ENCODE measurements at places on chromosomes 1 and 21.

GRCh38 chr1:38347446-38348175 lies 301.0 kb upstream of the POU3F1 start:
- no peak for DNase-seq

- DNase-seq = no peak
Observed at GRCh38 chr1:183975651-183976050, 61.9 kb downstream of the COLGALT2 start.

GRCh38 chr1:168202941-168203654 lies 22.7 kb upstream of the SFT2D2 start:
- no peak for DNase-seq

- DNase-seq = no peak
Observed at GRCh38 chr1:155131285-155131684, 3.6 kb downstream of the EFNA1 start.

DNA sequence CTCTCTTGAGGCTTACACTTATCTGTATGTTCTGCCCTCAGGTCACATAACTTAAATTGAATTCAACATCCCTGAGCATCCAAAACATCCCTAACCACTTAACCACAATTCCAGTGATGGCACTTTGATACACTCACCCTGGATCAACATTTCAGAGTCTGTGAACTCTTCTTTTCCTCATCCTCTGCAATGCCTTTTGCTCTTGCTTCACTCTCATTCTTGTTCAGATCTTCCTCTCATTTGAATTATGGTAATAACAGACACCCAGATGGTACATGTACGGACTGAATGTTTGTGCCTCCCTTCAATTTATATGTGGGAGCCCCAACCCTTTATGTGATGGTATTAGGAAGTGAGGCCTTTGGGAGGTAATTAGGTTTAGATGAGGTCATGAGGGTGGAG lies 33.4 kb downstream of the PTGER3 start:
- no peak for DNase-seq

DNA sequence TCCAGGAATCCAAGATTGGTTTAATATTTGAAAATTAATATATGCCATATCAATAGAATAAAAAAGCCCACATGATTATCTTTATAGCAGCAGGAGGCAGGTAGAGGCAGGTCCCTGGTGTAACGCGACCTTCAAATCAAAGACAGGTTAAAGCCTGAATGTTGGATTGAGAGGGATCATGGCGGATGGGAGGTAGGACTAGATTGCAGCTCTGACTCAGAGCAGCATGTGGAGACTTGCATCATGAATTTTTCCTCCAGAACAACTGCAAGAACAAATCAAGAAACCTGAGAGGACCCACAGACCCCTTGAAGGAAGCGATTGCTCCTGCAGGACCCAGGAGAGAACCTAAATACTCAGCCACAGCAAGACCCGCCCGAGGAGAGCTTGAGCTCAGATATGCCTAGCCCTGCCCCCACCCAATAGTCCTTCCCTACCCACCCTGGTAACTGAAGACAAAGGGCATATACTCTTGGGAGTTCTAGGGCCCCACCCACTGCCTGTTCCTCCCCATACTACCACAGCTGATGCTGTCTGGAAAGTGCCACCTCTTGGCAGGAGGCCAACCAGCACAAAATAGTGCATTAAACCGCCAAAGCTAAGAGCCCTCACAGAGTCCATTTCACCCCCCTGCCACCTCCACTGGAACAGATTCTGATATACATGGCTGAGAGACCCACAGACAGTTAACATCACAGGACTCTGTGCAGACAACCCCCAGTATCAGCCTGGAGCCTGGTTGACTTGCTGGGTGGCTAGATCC lies 19.5 kb downstream of the S100B start:
- DNase-seq = no peak

- no peak for DNase-seq
Observed at GRCh38 chr1:55714230-55714629, 499.1 kb upstream of the USP24 start.

- DNase-seq = no peak
Observed at GRCh38 chr1:36344395-36344680, 20.9 kb upstream of the EVA1B start.

GRCh38 chr1:222077206-222077605 lies 335.3 kb upstream of the DUSP10 start:
- DNase-seq = no peak

DNA sequence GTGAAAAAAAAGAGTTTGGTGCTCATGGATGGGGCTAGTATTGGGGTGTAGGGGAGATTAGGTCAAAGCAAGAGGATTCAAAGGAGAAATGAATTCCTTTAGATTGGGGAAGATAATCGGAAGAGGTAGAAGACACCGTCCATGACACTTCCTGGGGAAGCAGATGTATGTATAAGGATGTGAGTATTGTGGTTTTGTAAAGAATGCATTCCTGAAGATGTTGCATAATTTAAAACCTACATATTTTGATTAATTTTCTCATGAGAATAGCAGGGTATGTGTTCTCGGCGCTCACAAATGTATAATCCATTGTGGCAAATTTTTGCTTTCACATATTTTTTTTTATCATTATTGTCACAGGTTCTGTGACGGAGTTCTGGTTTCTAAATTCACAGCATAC lies 5.5 kb upstream of the LGALS8 start:
- DNase-seq = no peak

DNA sequence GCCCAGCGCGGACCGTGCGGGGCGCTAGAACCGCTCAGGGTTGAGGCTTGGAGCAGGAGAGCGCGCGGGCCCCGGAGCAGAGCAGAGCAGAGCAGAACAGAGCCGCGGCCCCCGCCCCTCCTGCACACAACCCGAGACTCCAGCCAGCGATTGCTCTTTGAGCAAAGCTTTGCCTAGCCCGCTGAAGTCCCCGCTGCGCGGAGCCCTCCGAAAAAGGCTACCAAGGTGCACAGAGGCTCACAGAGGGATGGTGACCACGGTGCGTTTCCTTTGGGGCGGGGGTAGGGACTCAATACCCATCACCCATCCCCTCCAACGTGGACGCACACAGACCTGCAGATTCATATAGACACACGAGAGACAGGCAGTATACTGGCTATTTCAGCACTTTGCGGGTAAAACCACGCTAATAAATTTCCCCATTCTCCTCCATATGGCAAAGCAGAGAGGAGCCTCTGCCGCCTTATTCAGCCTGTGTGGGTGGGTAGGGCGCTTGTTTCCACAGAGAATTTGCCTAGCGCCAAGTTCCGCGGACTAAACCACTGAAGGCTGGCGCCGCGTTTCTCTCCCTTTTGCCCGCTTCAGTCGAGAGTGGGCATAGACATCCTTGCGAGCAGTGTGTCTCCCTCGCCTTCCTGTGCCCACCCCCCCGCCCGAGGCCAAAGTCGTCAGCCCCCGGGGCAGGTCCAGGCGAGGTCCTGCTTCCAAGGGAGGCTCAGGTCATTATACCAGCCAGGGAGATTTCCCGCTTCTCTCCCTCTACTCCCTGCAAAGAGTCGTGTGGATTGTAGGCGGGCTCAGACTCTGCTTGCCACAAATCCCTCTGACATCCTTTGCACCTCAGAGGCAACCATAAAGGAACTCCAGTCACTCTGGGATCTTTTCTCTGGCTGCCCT lies 8.5 kb downstream of the HLX start:
- DNase-seq = no peak

DNA sequence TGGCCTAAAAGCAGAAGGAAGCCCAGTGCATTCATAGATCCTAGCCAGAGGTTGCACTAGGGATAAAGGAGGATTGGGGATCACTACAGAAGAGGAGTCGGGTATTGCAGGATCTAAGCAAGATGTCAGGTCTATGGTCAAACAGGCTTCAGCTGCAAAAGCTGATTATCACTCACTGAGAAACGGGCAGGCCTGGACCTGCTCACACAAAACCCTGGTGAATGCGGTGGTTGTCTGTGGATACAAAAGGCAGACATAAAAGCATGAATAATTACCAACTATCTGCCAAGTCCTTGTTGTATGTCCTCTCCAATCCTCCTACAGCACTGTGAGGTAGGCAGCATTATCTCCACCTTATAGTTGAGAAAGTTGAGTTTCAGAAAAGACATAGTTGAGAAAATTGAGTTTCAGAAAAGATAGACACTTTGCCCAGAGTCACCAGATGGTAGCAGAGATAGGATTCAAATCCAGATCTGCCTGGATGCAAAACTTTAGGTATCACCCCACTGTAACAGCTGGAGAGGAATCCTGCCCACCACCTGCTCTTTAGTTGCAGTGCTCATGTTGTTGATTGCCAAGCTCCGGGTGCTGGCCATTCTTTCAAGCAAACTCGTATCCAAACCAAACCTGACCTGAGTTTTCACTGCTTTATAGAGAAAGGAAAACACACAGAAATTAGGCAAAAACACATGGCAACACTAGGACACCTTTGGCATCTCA lies 49.6 kb upstream of the HOOK1 start:
- no peak for DNase-seq

DNA sequence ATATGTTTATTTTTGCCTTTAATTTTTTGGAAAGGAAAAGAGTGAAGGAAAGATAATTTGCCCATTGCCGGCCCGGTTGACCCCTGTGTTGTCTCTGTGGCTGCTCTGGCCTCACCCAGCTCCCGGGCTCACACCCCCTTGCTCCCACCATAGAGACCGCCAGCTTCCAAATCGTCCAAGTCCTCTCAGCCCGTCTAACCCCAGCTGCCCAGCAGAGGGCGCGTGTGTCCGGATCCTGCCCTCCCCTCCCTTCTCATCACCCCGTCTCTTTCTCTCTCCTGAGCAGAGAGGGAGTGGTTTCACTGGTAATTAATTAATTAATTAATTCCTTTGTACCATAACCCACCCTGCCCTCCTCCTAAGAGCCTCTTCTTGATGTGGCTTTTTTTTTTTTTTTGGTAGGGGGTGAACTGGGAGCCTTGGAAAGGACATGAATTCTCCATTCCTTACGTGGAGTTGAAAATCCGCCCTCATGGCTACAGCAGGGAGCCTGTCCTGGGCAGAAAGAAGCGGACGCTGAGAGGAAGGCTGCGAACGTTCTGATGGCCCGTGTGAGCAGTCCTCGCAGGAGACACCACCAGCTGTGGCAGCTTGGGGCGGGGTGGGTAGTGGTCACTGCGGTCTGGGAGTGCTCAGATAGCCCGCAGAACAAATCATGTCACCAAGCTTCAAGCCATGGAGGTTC lies 45.9 kb downstream of the KIAA0040 start:
- DNase-seq = no peak

DNA sequence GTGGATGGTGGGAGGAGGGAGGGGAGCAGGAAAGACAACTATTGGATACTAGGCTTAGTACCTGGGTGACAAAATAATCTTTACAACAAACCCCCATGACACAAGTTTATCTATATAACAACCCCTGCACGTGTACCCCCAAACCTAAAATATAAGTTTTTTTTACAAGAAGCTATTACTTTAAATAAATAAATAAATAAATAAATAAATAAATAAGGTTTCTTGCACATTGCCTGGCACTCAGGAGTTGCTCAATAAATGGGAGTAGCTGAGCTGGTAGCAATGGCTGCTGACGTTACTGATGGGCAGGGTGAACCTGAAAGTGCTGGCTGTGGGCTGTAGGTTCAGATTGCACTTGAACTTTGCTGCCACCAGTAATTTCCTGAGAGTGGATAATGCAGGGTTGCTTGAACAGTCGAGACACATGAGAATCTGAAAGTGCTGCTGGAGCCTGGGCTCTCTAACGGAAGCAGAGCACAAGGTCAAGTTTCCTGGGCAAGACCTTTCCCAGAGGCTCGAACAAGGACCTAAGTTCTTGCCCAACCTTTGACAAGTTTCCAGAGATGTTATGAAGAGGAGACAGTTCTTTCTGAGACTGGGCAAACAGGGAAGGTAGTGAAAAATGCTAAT lies 14.8 kb upstream of the KCNE2 start:
- no peak for DNase-seq

DNA sequence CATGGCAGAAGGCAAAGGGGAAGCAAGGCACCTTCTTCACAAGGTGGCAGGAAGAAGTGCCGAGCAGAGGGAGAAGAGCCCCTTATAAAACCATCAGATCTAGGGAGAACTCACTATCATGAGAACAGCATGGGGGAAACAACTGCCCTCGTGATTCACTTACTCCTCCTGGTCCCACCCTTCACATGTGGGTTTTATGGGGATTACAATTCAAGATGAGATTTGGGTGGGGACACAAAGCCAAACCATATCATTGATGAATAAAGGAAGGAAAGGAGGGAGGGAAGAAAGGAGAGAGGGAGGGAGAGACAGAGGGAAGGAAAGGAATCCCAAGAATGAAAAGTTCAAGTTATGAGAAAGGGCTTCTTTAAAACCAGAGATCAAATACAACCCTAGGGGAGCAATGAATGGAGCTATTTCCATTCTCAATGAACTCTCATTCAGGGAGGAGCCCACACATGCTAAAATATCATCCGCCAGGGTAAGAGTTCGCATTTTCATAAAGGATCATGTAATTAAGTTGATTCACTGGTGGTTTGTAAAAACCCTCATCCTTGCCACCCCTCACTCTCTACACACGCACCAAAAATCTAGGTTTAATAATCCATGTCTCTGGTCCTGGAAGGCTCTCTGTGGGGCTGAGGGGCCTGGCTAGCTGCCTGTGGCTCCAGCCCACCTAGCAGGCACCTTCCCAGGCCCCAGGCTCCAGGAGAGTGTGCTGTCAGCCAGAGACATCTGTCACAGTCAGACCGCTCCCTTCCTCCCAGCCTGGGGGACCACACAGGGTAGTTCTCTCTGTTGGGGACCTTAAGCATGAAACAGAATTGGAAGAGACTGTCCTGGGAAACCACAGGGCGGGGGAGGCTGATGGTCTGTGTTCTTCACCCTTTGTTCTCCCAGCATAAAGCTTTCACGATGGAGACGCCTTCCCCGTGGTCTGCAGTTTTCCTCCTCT lies 94.0 kb downstream of the CCDC185 start:
- no peak for DNase-seq

GRCh38 chr1:89965193-89965768 lies 29.6 kb upstream of the ZNF326 start:
- no peak for DNase-seq

GRCh38 chr1:104463126-104463697 lies 713.5 kb downstream of the AMY1C start:
- DNase-seq = no peak

DNA sequence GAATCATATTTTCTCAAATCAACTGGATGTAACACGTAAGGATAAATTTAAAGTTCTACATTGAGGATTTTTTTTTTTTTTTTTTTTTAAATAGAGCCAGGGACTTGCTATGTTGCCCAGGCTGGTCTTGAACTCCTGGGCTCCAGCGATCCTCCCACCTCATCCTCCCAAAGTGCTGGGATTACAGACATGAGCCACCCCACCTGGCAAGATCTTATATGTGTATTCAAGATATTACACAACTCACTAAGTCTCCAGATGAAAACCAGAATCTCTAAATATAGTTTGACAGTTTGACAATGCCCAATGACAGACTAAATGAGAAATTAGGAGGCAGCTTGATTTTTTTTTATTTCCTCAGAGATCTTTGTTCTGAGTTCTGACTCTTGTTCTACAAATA lies 6.8 kb downstream of the YY1AP1 start:
- no peak for DNase-seq
